IMR-90 (cell line): ENCODE measurements at places on chromosomes 4 and X. TPM values are rescaled to one million over a fixed set of nuclear protein-coding genes. Genes with fewer than 3 reads are reported as not detected.

EREG gene
- 0.14 and 0.26 TPM in 2 replicates for polyA plus RNA-seq

SRPX gene
- 67.6 and 81.5 TPM in 2 replicates for polyA plus RNA-seq

ZNF630 gene
- polyA plus RNA-seq = 0.24 TPM in 2 replicates

GABRQ gene
- polyA plus RNA-seq = 0.03 TPM in 2 replicates

- DNase-seq = no peak
These were observed 421.5 kb upstream of the EPHA5 start for GRCh38 chr4:66091786-66092185.

GRCh38 chr4:184364100-184364921, 110.0 kb downstream of the IRF2 start:
- no peak for DNase-seq

DNA sequence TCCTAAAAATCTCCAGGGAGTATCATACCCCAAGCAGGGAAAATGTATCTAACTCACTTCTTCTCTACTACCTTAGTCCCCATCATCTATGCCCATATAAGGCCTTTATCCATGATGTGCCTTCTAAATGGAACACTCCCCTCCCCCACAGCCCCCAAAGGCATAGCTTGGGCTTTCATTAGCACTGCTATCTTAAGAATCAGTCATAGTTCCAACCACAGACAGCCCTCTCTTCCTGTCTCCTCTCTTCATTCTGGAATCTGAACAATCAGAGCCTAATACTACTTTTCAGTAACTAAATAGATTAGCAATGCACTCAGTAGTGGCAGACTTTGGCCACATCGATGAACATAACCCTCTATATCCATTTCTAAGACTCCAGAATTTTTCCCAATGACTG, 313.2 kb upstream of the DKK2 start:
- DNase-seq = no peak

GRCh38 chr4:23788460-23788859, 101.4 kb downstream of the PPARGC1A start:
- DNase-seq = peak; percentile 26

- DNase-seq = no peak
These were observed 72.9 kb downstream of the CLDN34 start for GRCh38 chrX:10039821-10040793.

DNA sequence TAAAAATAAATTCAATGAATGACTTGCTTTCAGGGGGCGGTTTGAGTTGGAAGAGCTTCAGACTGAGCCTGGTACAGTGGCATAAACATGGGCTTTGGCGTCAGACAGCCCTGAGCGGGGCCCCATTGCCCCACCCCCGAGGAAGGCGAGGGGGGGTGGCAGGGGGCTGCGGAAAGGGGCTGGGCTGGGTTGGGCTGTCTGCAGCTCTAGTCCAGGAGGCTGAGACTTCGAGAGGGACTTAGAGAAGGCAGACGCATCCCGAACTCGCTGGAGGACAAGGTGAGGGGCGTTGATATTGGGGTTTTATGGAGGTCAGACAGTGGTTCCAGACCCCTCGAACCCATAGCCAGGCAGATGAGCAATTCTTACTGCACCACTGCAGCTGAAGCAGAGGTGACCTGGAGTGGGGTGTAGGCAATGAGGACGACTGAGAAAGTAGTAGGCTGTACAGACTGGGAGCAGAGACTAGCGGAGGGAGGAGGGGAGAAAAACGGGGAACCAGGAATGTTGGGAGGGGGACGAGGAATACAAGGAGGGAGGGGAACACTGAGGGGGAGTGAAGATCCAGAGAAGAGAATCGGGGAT, at the start of gene MAGED2:
TSS of gene MAGED2 (plus strand) at position 222 of the 585 bp plus-strand sequence. CDS start 1,587 bp downstream, outside the sequence.
- DNase-seq = peak; percentile 16

DNA sequence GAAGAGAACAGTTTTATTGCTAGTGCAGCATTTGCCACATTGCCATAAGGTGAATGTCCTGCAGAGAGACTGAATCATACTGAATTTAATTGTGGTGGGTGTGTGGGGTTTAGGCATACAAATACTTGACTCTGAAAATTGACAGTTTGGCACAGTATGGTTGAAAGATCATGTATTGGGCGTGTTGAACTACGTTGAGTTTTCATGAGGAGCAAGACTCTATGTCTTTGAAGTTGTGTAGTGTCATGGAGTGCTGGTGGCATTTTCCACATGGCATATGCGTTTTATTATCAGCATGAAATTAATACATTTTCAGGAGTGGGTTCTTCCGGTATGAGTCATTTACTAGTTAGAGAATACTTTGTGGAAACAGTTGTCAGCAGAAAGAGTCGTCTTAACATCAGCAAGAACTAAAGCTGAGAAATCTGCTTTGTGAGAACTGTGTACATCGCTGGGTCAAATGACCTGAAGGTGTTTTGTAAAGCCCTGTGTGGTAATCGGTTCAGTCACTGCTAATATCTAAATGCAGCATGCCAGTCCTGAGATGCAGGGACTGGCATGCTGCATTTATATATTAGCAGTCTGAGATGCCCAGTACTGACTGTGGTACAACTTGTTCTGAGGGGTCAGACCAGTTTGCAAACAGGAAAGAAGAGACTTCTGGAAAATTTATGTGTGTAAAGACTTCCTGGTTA, 50.3 kb downstream of the ARHGAP10 start:
- DNase-seq = peak; percentile 70

GRCh38 chrX:134258202-134258601, 21.2 kb downstream of the CCDC160 start:
- no peak for DNase-seq

- no peak for DNase-seq
These were observed 131.4 kb upstream of the FRG1 start for GRCh38 chr4:189809241-189809735.

DNA sequence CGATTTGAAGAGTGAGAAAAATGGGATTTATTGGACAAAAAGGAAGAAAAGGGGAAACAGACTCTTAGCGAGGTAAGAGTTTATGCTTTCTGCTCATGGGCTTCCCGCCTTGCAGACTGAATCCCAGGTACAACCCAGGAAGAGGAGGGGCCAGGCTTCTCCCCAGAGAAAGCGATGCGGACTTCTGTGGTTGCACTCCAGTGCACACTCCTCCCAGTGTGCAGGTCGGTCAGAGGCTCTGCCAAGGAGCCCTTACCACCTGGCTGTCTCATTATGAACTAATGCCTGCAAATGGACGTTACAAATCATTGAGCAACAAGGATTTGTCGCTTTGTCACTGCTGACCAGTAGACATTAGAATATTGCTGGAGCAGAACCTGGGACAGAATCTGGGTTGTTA, 39.9 kb upstream of the GLRA2 start:
- DNase-seq = no peak
